ENCODE measurements at places on chromosomes 7 and 10.
A peak's percentile ranks its signal among the peaks of the same experiment; 100 is the strongest.

DNA sequence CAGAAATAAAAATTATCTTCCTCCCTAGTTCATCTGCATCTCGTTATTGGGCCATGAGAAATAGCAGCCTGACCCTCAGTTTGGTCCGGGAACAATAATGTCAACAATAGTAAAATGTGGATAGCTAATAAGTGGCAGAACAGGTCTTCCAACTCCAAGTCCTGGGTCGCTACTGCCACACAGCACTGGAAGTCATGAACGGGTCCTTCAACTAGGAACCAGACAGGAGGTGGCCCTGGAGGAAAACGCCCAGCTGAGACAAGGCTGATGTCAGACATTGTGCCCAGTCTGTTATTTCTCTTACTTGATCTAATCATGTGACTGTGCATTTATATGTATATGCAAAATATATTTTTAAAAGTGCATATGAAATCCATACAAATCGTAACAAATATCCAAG, 51.8 kb downstream of the PYROXD2 start:
- DNase-seq: no peak
- peaks cover 3% of the 10 kb centered on the region for H3K4me1 ChIP-seq
- no peak overlapping the region for H3K4me3 ChIP-seq
- no peaks in the 10 kb centered on the region for H3K27me3 ChIP-seq
- H3K36me3 ChIP-seq: no peaks in the 10 kb centered on the region

- no peaks in the 10 kb centered on the region for H3K27me3 ChIP-seq
- DNase-seq: no peak
- H3K27ac ChIP-seq: no peak overlapping the region
- peak overlapping the region; percentile 93 for H3K4me3 ChIP-seq
These were observed 1.8 kb downstream of the CCDC6 start for GRCh38 chr10:59904426-59905065.

GRCh38 chr10:79054203-79055099, 14.3 kb upstream of the ZMIZ1 start:
- no peak overlapping the region for H3K4me3 ChIP-seq
- DNase-seq: no peak
- peaks cover 10% of the 10 kb centered on the region for H3K27me3 ChIP-seq
- H3K4me1 ChIP-seq: peaks cover 9% of the 10 kb centered on the region
- H3K36me3 ChIP-seq: no peaks in the 10 kb centered on the region

GRCh38 chr10:72340510-72341261, 14.0 kb downstream of the DNAJB12 start:
- H3K27me3 ChIP-seq: no peaks in the 10 kb centered on the region
- H3K27ac ChIP-seq: no peak overlapping the region

GRCh38 chr10:33454554-33454953, 120.1 kb upstream of the NRP1 start:
- H3K27ac ChIP-seq: no peak overlapping the region
- no peaks in the 10 kb centered on the region for H3K36me3 ChIP-seq
- H3K4me3 ChIP-seq: no peak overlapping the region
- DNase-seq: no peak

DNA sequence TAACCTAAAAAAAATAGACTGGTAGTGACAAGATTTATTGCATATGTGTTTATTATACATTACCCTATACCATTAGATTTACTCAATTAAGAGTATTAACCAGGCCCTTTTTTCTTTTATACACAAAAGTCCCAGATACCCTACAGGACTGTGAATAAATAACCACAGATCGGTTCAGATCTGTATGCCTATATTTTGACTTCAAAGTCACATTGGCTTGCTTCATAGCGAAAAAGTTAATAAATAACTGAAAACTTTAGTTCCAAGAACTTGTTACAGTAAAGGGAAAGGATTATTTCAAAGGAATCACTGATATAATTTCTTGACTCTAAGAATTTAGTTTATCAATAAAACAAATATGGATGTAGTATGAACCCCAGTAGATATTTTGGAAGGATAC, 41.8 kb upstream of the FMC1 start:
- no peak overlapping the region for H3K4me3 ChIP-seq
- peaks cover 4% of the 10 kb centered on the region for H3K36me3 ChIP-seq
- peak overlapping the region; percentile 76 for H3K27ac ChIP-seq
- peaks cover 6% of the 10 kb centered on the region for H3K4me1 ChIP-seq

- peaks cover 22% of the 10 kb centered on the region for H3K4me1 ChIP-seq
- H3K36me3 ChIP-seq: peaks cover 16% of the 10 kb centered on the region
These were observed 100.1 kb downstream of the ZRANB1 start for GRCh38 chr10:125041856-125042506.

DNA sequence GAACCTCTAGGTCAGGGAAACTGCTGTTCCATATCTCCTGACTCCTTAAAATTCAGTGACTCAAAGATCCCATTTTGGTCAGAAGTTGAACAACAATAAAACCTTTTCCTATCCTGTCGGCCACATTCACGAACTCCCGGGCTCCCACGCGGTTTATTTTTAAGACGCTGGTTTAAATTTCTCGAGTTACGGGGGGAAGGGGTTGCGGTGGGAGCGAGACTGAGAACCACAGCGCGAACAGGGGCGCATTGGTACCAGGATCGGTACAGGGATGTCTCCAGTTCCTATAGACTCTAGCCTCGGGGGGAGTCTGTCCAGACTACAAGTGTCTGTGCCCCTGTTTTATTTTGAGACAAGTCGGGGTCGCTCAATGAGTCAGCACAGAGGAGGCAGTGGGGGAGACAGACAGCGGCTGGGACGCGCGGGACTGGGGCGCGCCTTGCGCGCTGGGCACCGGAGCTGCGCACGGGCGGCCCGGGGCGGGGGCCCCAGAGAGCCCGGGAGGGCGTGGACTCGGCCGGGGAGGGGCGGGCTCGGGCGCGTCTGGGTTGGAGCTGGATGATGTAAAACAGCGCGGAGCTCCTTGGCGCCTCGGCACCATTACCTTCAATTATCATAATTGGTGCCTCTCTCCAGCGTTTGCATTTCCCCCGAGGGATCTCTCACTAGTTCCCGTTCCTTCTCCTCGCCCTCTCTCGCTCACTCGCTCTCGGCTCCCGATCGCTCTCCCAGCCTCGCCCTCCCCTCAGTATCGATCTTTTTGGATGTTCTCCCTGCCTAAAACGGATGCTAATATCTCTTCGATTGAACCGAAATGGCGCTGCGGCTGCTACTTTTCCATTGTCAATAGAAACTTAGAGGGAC, 8.7 kb upstream of the BAMBI start:
- peaks cover 5% of the 10 kb centered on the region for H3K4me1 ChIP-seq
- DNase-seq: peak; percentile 56
- H3K36me3 ChIP-seq: no peaks in the 10 kb centered on the region
- peak overlapping the region; percentile 82 for H3K4me3 ChIP-seq
- peaks cover 59% of the 10 kb centered on the region for H3K27me3 ChIP-seq

DNA sequence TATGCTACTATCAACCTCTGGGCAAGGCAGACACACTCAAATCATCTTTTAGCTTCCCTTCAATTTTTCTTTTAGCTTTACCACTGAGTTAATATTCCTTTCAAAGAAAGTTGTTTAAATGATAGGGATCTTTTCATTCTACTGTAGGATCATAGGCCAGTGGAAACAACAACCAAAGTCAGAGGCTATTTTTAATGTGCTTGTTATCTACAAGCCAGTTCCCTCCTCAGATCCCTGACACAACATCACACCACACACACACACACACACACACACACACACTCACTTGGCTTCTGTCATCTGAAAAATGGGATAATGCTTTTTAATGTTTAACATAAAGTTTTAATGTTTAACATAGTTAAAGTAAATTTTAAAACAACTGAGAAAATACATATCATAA, 106.7 kb upstream of the CAV2 start:
- peaks cover 2% of the 10 kb centered on the region for H3K4me1 ChIP-seq
- DNase-seq: no peak
- no peaks in the 10 kb centered on the region for H3K27me3 ChIP-seq
- H3K36me3 ChIP-seq: no peaks in the 10 kb centered on the region
- no peak overlapping the region for H3K27ac ChIP-seq
- no peak overlapping the region for H3K4me3 ChIP-seq

GRCh38 chr7:104341546-104341945, 13.1 kb downstream of the LHFPL3 start:
- no peaks in the 10 kb centered on the region for H3K4me1 ChIP-seq
- no peak for DNase-seq
- H3K27ac ChIP-seq: no peak overlapping the region
- no peaks in the 10 kb centered on the region for H3K36me3 ChIP-seq
- H3K4me3 ChIP-seq: no peak overlapping the region
- no peaks in the 10 kb centered on the region for H3K27me3 ChIP-seq

DNA sequence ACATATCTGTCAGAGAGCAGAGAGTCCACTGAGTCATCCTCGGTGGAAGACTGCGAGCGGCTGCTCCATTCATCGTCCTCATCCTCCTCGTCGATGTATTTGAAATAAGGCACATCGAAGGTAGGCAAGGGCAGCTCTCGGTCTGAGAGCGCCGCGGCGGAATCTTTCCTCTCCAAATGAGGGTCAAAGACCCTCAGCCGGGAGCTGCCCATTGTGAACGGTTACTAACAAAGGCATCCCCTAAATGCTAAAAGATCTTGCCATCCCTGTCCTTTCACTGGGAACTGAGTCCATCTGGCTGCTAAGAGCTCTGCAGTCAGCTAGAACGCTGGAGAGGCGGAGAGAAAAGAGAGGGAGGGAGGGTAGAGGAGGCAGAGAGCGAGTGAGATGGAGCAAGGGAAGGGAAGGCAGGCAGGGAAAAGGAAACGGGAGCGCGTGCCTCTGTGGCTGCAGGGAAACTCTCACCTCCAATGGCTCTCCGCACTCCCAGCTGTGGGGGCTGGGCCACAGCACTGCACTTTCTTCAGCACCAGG, 163.4 kb downstream of the RAPGEF5 start:
- H3K4me1 ChIP-seq: peaks cover 7% of the 10 kb centered on the region
- H3K27ac ChIP-seq: no peak overlapping the region
- no peaks in the 10 kb centered on the region for H3K36me3 ChIP-seq
- H3K4me3 ChIP-seq: no peak overlapping the region
- DNase-seq: peak; percentile 50

All from mesenchymal stem cell (in vitro differentiated cells and primary cell).